Activated naive CD4-positive, alpha-beta T cell treated with Interleukin-2 at 50 U/mL for 16 hours (primary cell): ENCODE measurements at places on chromosomes 2 and 18.

DNA sequence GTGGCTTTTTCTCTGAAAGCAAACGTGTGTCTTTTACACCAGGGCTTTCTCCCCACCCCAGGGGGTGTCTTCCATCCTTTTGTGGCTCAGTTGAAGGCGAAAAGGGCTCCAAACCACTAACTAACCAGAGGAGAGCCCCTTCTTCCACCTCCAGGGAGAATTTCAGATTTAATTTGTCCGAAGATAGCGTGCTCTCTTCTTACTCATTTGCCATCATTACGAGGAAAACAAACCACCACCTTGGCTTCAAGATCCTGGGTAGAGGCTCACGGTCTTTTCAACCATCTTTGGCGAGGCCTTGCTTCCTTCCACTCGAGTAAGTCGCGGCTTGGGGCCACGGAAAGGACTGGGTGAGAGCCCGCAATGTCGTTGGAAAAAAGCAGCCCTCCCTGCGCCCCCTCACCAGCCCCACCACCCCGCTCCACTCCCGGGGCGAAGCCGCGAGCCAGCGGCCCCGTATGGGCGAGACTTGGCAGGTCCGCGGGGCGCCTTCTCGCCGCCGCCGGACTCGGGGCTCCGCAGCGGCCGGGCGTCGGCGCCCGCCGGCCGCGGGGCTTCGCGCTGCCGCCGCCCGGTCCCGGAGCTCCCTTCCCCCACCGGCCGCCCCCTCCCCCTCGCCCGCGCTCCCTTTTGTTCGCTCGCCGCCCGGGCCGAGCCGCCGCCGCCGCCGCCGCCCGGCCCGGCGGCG, 1.7 kb upstream of the ZNF532 start:
- no peak for DNase-seq

DNA sequence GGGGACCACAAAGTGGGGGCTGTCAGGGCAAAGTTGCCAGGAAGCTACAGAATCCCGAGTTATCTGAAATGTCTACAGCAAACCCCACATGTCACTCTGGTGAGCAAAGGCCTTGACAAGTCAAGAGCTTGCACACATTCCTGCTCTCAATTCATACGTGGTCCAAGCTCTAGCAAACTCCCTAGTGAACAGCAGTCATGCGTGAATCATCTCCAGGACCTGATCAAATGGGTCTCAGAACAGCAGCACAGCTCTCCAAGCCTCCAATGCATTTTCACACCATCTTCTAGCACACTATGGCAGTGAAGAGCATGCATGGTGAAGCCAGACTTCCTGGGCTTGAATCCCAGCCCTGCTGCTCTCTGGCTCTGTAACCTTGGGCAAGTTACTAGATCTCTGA, 68.5 kb downstream of the MYO5B start:
- no peak for DNase-seq

- DNase-seq, result no peak
Observed at GRCh38 chr18:4242431-4243161, 212.5 kb downstream of the DLGAP1 start.

GRCh38 chr18:79798999-79799370, 1.2 kb downstream of the KCNG2 start:
- no peak for DNase-seq

DNA sequence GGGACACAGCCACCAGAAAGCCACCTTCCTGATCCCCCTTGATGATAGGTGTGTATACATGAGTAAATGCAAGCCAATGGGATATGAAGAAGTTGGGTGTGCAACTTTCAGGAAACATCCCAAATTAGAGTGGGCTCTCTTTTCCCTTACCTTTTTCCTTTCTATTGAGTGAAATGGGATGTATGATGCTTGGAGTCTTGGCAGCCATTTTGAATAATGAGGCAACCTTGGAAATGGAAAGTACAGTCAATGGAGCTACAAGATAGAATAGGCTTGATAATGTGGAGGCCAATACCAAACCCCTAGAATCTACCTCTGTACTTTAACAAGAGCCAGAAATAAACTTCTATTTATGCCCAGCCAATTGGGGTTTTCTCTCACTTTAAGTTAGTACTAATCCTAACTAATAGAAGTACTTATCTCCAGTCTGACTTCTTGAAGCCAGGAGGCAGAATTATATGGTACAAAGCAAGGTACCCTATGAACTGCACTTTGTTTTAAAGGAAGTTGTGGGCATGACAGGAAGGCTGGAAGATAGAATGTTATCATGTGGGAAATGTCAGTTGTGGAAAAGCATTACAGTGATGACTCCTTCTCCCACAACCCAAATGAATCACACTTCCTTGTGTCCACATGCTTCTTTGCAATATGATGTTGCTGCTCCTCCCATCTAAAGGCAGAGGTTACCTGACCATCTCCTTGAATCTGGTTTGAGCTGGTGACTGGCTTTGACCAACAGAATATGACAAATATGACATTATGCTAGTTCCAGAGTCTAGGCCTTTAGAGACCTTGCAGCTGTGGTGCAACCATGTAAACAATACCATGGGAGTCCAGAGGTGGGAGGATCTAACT, 12.9 kb upstream of the NABP1 start:
- no peak for DNase-seq

- peak; percentile 30 for DNase-seq
Observed at GRCh38 chr18:48785091-48785614, 165.6 kb downstream of the SMAD7 start.

DNA sequence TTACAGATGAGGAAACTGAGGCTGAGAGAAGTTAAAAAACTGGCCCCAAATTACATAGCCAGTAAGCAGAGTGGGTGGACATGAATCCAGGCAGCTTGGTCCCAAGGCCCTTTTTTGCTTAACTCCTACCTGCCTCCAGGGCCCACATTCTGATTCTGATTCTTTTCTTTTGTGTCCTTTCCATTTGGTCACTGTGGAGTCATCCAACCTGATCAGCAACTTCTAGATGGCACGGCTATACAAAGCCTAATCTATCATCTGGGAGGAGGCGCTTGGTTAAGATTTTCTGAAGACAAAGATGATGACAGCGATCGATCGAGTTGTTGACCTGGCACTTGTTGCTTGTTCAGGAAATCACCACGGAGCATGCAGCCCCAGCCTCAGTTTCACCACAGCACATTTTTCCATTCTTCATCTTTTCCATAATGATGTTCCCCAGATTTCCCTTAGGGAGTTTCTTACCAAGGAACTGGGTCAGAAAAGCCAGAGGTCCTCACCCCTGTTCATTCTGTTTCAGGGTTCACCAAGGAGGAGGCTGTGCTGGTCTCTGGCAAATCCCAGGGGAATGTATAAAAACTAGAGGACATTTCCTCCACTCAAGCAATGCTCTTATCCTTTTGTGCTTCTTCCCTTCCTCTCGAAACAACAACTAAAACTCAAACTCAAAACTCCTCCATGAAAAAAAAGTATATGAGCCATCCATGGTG, 6.9 kb upstream of the IGFBP2 start:
- DNase-seq, result no peak

- no peak for DNase-seq
Observed at GRCh38 chr2:176297067-176297466, 27.8 kb downstream of the MTX2 start.

DNA sequence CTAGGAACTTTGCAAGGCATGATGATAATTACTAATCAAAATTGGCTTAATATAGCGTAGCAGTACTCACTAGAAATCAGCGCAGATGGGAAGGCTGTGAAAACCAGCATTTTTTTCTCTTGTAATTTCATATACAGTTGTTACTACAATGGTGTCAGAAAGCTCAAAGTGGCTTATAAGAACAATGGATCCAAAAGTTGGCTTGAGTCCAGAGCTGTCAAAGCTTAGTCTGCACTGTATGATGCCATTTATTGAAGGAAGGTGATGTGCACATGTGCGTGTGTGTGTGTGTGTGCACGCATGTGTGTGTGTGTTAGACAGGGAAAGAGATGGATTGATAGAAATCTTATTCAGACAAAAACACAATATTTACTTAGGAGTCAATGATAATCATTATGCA, 341.3 kb downstream of the TGIF1 start:
- no peak for DNase-seq

GRCh38 chr2:188478724-188479123, 187.1 kb downstream of the GULP1 start:
- DNase-seq, result no peak

DNA sequence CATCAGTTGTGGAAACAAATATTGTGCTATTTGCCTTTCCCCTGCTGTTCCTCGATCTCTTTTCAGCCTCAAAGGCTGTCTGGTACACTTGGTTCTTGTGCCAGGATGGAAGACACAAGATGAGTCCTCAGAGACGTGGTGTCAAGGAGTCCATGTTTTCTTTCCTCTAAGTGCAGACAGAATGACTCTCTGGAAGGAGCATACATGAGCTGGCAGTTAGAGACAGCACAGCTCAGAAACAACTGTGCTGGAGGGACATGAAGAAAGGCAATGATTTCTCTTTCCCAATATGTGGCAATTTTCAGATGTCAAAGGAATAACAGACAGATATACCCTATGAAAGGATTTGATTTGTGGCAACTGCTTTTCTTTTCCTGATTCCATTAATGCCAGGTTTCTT, 162.2 kb downstream of the AFF3 start:
- no peak for DNase-seq

GRCh38 chr2:39069136-39069515, 51.7 kb downstream of the SOS1 start:
- peak; percentile 46 for DNase-seq

DNA sequence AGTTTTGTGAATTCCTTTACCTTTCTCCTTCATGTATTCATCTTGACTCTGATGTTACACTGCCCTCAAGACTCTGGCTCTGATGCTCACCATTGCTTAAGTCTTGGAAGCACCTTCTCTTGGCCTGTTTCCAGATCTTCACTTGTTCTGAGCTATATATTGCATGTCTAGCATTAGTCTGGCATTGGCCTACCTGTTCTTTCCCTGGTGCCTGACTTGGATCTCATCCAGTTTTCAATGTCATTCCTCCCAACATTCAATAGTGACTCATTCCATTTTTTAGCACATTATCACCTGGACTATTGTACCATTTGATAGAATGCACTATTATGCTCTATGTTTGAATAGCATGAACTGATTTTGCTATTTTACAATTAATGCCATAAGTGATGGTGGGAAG, 127.3 kb upstream of the NYAP2 start:
- no peak for DNase-seq

- DNase-seq, result no peak
Observed at GRCh38 chr2:124814968-124815745, 790.1 kb downstream of the CNTNAP5 start.

GRCh38 chr2:42138163-42139015, 30.8 kb upstream of the EML4 start:
- DNase-seq, result no peak

DNA sequence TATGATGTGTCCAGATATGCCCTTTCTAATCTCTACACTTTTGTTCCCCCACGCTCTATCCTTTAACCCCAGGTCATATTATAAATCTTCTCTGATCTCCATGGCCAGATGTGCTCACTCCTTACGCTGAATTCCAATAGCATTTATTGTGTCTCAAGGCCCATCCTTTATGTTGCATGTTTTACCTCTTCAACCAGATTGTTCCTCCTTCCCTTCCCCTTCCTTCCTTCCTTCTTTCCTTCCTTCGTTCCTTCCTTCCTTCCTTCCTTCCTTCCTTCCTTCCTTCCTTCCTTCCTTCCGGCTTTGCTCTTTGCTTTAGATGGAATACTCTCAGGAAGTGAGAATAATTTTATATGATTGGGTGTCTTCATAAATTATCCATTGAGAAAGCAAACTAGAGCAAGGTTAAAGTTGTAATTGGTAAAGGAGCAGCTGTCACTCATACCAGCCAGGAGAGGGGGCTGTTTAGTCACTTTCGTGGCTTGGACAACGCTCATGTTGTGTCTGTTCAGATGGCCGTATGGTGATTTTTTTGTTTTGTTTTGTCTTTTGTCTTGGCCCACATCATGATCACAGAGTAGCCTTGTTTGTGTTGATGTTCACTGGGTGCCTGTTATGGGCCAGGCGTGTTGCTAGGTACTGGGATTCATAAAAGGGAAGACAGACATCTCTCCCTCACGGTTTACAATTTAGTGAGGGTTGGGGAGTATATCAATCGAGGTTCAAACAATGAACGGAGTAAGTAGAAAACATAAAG, 68.0 kb downstream of the DAW1 start:
- DNase-seq, result no peak

- DNase-seq, result no peak
Observed at GRCh38 chr2:65647249-65647842, 214.9 kb upstream of the SPRED2 start.

DNA sequence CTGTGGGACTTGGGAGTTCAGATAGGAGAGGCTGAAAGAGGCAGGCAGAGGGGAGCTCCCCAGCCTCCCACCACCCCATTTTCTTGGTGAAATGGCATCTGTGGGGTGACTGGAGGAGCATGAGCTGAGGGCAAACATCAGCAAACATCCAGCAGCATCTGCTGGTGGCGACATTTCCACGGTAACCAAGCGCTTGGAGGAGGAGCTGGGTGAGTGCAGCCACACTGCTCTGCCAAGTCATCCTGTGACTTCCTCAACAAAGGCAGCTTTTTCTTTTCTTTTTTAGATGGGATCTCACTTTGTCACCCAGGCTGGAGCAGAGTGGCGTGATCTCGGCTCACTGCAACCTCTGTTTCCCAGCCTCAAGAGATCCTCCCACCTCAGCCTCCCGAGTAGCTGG, 5.6 kb downstream of the TXNL4A start:
- DNase-seq, result no peak

DNA sequence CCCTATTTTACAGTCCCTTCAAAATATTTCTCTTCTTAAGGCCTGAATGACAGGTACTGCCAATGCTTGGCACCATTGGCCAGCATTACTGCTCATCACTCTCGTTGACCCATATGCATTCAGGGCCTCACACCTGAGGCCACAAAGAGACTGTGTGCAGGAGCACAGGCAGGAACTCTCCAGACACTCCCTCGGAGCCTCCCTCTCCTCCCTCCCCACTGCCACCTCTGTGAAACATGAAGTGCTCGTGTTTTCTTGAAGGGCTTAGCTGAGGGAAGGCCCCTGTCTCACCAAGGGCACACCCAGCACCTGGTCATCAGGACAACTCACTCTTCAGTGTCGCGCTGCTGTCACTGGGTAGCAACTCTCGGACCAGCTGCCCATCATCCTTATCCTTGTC, 85.3 kb downstream of the LOXHD1 start:
- DNase-seq, result no peak

DNA sequence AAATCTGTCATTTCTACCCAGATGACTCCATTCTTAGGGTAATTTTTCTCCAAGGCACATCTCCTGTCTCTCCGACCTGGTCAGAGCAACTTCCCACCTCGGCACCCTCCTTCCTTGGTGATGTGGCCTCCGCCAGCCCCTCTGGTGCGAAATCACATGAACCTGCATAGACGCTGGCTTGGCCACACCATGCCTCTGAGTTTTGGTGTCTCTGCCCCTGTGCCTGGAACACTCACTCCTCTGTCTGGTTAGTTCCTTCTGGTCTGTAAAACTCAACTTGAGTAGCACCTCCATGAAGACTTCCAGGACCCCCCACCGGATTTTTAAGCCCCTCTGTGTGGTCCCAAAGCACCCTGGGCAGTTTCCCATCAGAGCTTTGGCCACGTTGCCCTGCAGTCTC, 83.2 kb upstream of the OTOS start:
- DNase-seq, result no peak

DNA sequence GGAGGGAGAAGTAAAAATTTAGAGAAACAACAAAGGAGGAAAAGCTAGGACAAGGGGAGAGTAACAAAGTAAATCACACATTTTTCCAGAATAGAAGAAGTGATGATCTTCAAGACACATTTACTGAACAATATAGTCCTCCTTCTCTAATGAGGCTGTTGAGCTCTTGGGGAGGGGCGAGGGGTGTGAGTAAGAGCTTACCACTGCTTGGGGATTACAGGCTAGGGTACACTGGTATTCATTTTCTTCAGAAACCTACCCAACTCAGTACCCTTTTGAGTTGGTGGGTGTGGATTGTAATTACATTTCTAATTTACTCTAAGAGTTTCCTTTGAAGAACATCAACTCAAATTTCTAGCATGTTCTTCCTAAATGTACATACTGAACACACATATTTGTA, 157.7 kb upstream of the ZFP36L2 start:
- no peak for DNase-seq
